Left ventricle myocardium inferior (tissue), 1 donor: ENCODE measurements at places on chromosomes 5 and 9. TPM values are rescaled to one million over a fixed set of nuclear protein-coding genes. Genes with fewer than 3 reads are reported as not detected.

Gene CACFD1
- 11.5 TPM for total RNA-seq

Gene IL3
- total RNA-seq: not detected

Gene SLC6A3
- total RNA-seq: not detected

Gene PLAC8L1
- 0.49 TPM for total RNA-seq

Gene CCNI2
- total RNA-seq: 0.08 TPM

Gene POU5F2
- 0.16 TPM for total RNA-seq

Gene RMI1
- 5.2 TPM for total RNA-seq

Gene PAEP
- total RNA-seq: not detected

Gene CENPH
- 3.1 TPM for total RNA-seq
